ENCODE measurements at places on chromosomes 13 and 19.

- DNase-seq = no peak
Measured at GRCh38 chr13:78875792-78876580, 217.0 kb upstream of the OBI1 start.

GRCh38 chr19:10019246-10019645 lies 6.0 kb downstream of the RDH8 start:
- DNase-seq = no peak

GRCh38 chr13:41075034-41075433 lies 13.7 kb downstream of the WBP4 start:
- DNase-seq = peak; percentile 21

GRCh38 chr13:98232456-98232855 lies 55.4 kb upstream of the RNF113B start:
- DNase-seq = no peak

DNA sequence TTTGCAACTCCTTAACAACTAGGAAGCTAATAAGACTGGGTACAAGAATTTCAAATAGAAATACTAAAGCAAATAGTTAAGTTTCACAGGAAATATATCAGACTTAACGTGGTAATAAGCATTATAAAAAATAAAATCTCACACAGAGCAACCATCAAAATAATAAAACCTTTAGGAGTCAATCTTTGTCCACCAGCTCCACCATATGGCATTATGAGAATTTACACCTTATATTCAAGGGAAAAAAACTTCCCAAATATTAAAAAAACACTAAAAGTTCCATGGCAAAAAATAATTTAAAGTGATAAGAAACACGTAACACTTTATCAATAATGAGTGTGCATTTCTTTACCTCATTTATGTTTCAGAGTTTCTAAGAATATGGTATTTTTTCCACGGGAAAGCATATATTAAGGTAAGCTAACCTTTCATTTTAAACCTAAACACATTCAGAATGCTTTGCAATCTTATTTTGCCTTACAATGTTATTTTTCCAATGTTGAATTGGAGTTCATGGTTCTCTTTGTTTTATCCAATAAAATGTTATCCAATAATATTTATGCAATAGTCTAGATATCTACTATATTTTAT lies 423.2 kb upstream of the SGCG start:
- DNase-seq = no peak

DNA sequence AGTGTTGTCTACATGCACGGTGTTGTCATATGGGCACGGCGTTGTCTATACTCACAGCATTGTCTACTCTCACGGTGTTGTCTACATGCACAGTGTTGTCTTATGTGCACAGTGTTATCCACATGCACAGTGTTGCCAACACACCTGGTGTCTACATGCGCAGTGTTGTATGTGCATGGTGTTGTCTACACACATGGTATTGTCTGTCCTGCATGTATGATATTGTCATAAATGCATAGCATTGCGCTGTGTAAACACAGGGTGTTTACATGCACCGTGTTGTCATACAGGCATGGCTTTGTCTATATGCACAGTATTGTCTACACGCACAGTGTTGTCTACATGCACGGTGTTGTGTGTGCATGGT lies 6.8 kb downstream of the ADPRHL1 start:
- DNase-seq = no peak

GRCh38 chr13:20160306-20161274 lies at the start of gene GJA3:
Gene GJA3 (minus strand): TSS chr13:20161052. CDS start chr13:20143288, 17,764 bp downstream.
- peak; percentile 43 for DNase-seq

- no peak for DNase-seq
Measured at GRCh38 chr13:39347926-39348901, 254.8 kb downstream of the LHFPL6 start.

DNA sequence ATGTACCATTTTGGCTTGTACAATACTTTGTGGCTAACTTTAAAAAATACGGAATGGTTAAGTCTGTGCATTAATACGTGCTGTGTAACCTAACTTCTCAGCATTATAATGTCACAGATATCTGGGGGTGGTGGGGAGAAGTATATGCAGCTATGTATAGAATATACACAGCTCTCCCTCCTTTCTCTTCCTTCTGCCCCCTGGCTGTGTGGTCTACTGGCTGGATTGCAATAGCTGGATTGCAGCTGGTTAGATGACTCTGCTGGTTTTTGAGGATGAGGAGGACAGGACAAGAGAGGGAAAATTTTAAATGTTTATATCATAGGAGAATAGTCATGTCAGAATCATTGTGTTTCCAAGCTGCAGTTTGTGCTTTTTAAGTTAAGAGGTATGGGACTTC lies 9.7 kb downstream of the RNASEH2B start:
- DNase-seq = no peak

DNA sequence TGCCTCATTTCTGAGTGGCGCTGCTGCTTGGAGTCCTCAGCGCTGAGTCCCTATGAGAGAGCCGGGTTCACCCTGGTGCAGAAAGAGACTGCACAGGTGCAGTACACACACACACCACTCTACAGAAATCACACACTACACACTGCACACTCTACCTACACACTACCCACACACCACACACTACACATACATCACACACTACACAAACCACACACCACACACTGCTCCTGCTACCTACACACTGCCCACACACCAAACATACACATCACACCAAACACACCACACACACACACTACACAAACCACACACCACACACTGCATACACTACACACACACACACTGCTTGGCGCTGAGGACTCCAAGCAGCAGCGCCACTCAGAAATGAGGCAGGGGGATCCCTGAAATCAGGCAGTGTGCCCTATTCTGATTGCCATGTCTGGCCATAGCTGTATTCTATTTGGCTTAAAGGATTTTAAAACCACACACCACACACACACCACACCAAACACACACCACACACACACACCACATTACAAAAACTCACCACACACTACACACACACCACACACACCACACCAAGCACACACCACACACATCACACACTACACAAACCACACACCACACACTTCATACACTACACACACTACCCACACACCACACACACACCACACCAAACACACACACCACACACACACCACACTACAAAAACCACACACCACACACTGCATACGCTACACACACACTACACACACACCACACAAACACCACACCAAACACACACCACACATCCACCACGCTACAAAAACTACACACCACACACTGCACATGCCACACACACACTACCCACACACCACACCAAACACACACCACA lies 4.9 kb downstream of the MAG start:
- DNase-seq = no peak

DNA sequence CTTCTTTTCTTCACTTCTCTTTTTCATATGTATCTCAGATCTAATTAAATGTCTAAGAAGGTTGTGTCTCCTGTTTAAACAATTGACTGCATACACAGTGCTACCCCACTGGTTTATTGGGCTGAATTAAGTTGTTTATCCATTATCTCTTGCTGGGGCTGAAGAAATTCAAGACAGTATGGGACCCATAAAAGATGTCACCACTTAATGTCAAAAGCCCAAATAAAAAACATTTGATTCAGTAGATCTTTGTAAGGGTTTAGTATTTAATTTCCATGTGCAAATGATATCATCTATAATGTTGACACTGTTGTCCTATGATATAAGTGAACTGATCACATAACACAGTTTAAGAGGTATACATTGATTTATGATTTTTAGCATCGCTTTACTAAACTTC lies 1431.9 kb upstream of the PCDH20 start:
- DNase-seq = no peak

DNA sequence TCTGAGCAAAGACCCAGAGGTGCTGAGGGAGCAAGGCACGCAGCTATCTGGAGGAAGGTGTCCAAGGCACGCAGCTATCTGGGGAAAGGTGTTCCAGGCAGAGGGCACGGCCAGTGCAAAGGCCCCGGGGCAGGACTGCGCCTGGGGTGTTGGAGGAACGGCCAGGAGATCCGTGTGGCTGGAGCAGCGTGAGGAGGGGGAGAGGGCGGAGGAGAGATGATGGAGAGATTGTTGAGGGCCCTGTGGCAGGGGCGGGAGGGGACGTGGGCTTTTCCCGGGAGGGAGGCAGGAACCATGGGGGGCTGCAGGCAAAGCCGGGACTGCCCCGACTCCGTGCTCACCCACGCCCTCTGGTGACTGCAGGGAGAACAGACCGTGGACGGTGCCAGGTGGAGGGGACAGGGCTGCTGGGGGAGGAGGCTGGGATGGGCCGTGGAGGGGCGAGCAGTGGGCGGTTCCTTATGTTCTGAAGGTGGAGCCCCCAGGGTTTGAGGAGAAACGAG lies 13.3 kb upstream of the MISP start:
- peak; percentile 46 for DNase-seq

DNA sequence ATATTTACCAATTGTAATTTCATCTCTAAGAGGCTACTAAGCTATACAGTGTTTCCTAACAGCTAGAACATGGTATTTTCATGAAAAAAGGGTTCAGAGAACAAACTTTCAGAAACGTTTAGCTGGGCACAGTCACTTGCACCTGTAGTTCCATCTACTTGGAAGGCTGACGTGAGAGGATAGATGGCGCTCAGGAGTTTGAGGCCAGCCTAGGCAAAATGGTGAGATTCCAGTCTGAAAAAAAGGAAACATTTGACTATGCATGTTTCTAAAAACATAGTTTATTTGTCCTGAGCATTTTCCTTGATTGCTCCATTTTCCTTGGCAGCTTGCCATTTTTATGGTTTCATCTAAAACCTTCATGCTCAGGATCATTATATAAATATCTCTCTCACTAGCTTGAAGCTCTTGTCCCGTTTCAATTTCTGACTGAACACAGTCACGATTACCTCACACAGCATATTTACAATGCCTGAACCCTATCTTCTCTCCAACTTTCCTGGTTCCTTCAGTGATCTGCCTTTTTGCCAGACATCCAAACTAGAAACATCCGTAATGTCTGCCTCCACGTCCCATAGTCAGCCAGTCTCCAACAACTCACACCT lies 200.8 kb downstream of the RGCC start:
- no peak for DNase-seq

DNA sequence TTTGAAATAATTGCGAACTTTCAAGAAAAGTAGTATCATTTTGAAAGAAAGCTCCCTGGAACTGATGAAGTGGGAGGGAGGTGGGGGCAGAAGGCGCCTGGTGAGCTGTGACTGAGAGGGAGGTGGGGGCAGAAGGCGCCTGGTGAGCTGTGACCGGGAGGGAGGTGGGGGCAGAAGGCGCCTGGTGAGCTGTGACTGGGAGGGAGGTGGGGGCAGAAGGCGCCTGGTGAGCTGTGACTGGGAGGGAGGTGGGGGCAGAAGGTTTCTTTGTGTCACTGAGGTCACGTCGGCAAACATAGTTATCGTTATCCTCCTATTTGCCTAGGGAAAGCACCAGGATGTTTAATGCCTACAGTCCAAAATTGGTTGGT lies 24.2 kb downstream of the C2CD4C start:
- DNase-seq = no peak

DNA sequence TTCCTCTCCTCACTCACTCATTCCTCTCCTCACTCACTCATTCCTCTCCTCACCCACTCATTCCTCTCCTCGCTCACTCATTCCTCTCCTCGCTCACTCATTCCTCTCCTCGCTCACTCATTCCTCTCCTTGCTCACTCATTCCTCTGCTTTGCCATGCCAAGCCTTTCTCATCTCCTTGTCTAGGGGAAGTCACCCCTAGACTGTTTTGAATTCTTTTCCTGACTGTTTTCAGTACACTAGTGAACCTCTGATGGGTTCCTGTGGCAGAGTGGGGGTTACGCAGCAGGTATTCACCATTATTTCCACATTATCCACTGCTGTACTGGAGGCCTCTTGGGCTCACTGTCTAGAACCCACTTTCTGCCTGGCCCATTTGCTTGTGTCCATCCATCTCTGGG lies 1.2 kb downstream of the CYP4F8 start:
- DNase-seq = no peak

DNA sequence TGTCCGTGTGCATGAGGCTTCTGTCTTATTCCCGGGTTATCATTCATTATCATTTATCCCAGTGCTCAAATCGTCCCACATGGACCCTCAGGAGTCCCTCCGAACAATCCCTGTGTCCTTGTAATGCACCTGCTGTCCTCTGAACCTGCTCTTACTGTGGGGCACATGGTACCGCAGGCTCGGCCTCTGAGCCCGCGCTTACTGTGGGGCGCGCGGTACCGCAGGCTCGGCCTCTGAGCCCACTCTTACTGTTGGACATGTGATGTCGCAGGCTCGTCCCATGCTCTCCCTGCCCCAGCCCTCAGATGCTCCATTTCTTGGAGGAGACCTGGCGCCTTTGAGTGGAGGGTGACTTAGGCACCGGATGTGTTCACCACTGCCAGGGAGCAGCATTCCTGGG lies 16.8 kb upstream of the ZNF554 start:
- no peak for DNase-seq

DNA sequence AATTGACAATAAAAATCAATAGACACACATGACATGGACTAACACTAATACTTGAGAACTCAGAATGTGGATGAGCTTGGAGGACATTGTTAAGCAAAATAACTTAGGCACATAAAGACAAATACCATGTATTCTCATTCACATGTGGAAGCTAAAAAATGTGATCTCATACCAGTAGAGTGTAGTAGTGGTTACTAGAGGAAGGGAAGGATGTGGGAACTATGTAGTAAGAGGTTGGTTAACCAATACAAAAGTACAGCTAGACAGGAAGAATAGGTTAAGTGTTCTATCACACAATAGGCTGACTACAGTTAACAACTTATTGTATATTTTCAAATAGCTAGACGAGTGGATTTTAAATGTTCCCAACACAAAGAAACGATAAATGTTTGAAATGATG lies 415.8 kb upstream of the KLF12 start:
- no peak for DNase-seq

DNA sequence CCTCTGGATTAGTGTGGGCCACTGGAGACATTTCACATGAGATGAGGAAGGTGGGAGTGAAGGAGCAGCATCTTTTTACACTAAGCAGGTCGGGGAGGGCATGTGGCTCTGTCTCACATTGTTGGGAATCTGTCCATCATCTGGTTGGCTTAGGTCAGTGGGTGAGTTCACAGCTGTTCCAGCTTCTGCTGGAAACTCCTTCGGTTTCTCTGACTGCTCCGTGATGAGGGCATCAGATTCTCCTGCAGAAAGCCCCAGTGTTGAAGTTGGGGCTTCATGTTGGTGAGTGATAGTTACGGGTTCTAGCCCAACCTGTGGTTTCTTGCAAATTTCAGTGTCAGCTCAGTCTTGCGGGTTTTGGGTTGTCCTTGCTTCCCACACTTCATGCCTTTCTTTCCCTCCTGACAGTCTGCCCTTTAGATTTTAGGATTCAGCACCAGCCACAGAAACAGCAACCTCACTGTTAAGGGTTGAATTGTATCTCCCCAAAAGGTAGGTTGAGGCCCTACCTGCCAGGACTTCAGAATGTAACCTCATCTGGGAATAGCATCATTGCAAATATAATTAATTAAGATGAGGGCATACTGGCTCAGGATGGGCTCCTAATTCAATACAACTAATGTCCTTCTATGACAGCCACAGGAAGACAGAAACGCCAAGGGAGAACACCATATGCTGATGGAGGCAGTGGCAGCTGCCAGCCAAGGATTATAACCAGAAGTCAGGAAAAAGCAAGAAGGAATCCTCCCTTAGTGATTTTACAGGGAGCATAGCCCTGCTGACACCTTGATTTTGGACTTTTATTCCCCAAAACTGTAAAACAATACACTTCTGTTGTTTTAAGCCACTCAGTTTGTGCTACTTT lies 7.6 kb upstream of the ALOX5AP start:
- no peak for DNase-seq

GRCh38 chr13:112124141-112124540 lies 57.2 kb downstream of the SOX1 start:
- DNase-seq = no peak

Measured in activated CD4-positive, alpha-beta T cell treated with anti-CD3 and anti-CD28 coated beads for 1 hour (primary cell).